CD4-positive, alpha-beta T cell treated with Interleukin-4 for 1 hour (primary cell): ENCODE measurements at places on chromosomes 5 and 9.

- DNase-seq: no peak
These were observed 169.2 kb downstream of the TTC39B start for GRCh38 chr9:15137658-15138356.

- no peak for DNase-seq
These were observed 49.0 kb downstream of the DAPK1 start for GRCh38 chr9:87546704-87547103.

- DNase-seq: no peak
These were observed 237.6 kb upstream of the RIOK2 start for GRCh38 chr5:97420646-97421045.

DNA sequence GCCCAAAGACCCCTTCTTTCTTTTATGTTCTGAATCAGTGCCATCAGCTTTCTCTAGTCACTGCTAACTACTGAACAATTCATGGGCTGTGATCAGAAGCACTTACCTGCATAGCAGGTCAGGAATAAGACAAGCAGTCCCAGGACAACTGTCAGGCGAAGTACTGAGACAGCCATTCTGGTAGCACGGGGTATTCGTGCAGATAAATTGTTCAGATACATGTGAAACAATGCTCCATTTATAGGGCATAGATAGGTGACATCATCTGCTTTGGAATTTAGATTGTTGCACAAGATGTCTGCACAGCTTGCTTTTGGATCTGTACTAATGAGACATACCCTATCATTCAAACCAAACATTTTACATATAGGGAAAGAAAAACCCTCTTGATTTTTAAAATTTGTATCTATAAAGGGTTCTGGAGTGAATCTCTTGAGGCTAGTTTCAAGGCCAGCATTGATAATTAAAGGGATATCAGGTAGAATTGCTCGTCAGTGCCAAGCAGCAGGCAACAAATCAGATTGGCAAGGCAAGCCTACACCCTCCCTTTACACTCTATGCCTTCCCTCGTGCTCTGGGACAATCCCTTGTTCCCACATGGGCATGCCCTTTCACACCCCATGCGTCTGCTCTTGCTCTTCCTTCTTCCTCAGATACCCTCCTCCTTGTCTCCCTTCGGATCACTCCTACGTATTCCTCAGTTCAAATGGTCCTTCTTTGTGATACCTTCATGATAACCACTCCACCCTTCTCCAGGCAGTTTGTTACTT, at the start of gene C5orf46:
Gene C5orf46, minus strand, starts transcription at position 213 of the 770 bp plus-strand sequence. Its CDS starts 37 bp downstream, at position 176.
- DNase-seq: no peak

DNA sequence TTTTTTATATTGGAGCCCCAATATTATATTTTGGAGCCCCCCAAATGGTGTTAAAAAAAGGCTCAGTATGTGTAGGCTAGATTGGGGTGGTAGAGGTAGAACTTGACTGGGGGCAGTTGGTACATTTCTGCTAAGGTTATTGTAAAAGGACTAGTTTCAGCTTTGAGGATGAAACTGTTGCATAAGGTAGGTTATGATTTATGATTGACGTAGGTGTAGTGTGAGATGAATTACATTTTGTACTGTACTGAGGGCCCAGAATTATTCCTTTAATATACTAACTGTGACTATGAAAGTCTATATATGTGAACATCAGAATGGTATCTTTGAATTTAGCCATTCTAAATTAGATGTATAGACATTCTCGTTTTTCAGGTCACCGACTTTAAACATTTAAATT, 3.6 kb downstream of the RIC1 start:
- no peak for DNase-seq

DNA sequence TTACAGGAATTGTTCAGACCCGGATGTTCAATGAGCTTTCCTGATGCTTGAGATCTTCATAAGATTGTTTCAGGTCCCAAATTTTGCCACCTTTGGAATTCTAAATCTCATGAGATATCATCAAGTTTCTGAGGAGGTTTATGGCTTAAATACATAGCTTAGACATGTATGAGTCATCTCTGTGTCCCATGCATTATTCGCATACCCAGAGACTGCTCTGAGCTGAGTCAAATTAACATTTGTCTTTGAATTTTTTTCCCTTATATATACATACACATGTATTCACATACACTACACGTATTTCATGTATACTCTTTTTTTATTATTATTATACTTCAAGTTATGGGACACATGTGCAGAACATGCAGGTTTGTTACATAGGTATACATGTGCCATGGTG, 744.6 kb downstream of the BRINP1 start:
- no peak for DNase-seq

- DNase-seq: no peak
These were observed 233.1 kb upstream of the FBXL7 start for GRCh38 chr5:15266841-15267240.

DNA sequence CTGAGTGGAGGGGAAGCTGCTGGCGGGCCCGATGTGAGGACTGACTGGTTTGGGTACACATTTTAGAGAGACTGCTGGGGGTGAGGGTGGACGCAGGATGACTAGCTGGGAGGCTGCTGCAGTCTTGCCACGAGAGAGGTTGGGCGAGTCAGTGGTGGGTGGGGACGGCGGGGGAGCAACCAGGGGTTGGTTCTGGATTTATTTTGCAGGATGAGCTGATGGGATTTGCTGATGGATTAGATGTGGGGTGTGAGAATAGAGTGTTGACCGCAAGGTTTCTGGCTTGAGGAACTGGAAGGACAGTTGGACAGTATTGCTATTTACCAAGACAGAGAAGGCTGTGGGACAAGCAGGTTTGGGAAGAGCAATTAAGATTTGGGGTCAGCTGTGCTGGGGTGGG, 5.8 kb upstream of the NDST1 start:
- DNase-seq: no peak

- no peak for DNase-seq
These were observed 671 bp downstream of the DUSP1 start for GRCh38 chr5:172770374-172770674.

DNA sequence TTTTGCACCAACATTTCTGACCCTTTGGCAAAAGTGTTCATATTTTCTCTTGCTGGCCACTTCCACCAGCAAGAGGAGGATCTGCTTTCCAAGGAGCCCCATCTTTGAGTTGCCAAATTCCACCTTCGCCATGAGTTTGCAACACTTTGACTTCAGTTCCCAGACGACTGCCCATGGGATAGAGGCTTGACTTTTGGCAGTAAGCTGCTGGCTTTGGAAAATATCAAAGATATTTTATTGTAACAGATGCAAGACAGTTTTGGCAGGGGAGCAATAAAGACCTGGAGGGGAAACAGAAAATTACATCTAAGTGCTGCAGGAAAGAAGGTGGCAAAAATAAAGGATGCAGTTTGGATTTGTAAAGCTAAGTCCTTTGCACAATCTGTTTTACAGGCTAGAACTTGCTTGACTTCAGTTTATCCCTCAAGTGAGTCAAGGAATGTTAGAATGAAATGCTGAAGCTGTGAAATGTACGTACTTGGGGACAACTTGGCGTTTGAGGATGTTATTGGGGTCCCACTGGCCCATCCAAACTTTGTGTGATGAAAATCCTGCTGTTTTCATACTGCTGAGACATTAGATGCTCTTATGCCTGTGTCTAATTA, 232.9 kb downstream of the GOLPH3 start:
- DNase-seq: no peak
